Mucosa of descending colon (tissue), 3 donors: ENCODE measurements at places on chromosomes 3 and 15.
A peak's percentile ranks its signal among the peaks of the same experiment; 100 is the strongest.

GRCh38 chr15:77616072-77616471 lies 16.6 kb downstream of the LINGO1 start:
- no peak for DNase-seq

GRCh38 chr15:78790027-78790426 lies 21.2 kb downstream of the ADAMTS7 start:
- DNase-seq = no peak

- DNase-seq = peak; percentile 77
Observed at GRCh38 chr15:38072348-38073177, 138.1 kb downstream of the TMCO5A start.

GRCh38 chr3:30343861-30344260 lies 262.5 kb upstream of the TGFBR2 start:
- no peak for DNase-seq

DNA sequence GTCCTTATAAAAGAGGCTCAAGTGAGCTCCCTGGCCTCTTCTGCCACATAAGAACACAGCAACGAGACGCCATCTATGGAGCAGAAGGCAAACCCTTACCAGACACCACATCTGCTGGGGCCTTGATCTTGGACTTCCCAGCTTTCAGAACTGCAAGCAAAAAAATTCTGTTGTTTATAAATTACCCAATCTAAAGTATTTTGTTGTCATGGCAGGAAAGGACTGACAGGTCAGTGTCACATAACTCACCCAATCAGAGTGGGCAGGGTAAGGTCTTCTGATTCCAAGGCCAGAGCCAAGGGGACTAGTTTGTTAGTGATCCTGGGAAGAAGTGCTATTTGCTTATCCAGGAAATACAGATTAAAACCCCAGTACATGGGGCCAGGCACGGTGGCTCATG lies 98.9 kb downstream of the HMG20A start:
- no peak for DNase-seq

GRCh38 chr15:69161878-69162213 lies 1.4 kb downstream of the GLCE start:
- DNase-seq = no peak

DNA sequence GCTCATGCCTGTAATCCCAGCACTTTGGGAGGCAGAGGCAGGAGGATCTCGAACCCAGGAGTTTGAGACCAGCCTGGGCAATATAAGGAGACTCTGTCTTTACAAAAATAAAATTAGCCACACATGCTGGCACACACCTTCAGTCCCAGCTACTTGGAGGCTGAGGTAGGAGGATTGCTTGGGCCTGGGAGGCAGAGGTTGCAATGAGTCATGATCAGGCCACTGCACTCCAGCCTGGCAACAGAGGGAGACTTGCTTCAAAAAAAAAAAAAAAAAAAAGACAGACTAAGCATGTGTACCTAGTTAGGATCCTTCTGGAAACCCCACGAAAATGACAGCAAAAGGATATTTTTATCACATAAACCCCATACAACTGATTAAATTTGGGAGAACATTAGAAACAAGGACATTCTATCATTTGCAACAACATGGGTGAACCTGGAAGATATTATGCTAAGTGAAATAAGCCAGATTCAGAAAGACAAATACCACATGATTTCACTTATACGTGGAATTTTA lies 44.9 kb downstream of the METTL6 start:
- DNase-seq = no peak

DNA sequence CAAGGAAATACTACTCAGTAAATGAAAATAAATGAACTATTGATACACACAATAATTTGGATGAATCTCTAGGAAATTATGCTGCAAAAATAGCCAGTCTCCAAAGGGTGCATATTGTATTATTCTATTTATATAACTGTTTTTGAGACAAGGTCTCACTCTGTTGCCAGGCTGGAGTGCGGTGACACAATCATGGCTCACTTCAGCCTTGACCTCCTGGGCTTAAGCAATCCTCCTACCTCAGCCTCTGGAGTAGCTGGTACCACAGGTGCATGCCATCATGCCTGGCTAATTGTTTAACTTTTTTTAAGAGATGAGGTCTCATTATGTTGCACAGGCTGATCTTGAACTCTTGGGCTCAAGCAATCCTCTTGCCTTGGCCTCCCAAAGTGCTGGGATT lies 12.5 kb downstream of the KLHDC8B start:
- DNase-seq = no peak

GRCh38 chr3:127424766-127425504 lies 137.1 kb upstream of the PRR20G start:
- DNase-seq = no peak

- DNase-seq = no peak
Observed at GRCh38 chr3:20056725-20057611, 16.7 kb downstream of the KAT2B start.

DNA sequence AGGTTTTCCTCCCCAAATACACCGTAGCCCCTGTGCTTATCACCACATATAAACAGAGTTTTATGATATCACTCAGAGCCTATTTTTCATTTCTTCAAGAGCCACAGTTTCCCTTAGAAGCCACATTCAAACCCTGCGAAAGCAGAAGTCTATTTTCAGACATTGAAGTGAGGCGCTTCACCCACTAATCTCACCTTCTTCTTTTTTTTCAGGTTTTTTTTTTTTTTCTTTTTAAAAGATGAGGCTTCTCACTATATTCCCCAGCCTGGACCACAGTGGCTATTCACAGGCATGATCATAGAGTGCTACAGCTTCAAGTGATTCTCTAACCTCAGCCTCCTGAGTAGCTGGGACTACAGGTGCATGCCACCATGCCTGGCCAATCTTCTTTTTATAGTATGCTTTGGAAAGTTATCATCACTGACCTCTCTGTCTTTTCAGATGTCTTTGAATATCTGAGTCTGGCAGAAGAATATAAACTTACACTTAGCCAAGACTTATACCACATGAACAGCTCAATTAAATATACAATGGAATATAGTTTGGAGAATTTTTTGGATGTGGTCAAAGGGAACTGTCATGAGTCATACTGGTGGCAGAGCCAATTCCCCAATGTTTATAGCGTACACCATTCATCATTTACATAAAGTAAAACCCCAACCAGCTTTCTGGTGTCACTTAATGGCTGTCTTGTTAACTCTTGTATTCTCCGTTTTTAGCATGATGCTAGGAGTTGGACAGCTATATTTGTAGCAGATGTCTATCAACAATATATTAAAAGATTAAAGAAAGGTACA lies 59.7 kb upstream of the CCDC50 start:
- no peak for DNase-seq

DNA sequence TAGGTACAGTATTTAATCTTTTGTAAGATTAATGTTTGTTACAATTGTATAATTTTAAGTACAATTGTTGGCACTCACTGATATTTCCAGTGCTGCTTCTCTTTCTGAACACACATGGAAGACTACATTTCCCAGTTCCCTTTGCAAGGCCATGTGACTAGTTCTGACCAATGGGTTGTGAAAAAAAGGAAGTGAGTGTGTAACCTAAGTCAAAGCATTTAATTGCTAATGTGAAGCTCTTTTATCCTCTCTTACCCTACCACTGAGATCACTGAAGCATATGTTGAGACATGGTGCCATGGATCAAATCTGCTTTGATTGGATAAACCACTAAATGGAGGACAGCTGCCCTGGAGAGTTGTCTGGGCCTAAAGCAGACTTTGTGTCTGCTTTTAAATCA lies 83.9 kb upstream of the PLXND1 start:
- DNase-seq = no peak

DNA sequence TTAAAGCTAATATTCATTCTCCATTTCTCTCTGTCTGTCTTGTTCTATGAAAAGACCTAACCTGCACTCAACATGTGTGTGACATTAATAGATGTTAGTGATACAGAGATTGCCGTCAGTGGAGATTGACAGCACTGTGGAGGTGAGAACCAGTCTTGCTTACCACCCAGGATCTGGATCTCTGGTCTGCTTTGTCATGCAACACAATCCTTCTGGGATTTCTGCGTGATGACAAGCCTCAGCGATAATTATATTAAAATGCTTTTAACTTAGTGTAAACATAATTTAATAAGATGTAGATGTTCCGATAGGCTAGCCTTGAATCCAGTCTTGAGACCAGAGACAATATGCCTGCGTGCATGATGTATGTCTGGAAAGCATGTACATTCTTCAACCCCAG lies 262.0 kb upstream of the ZNF717 start:
- no peak for DNase-seq

- DNase-seq = no peak
Observed at GRCh38 chr15:66834881-66835878, 133.1 kb downstream of the SMAD6 start.

- DNase-seq = no peak
Observed at GRCh38 chr3:195755791-195756676, 35.3 kb downstream of the MUC20 start.

DNA sequence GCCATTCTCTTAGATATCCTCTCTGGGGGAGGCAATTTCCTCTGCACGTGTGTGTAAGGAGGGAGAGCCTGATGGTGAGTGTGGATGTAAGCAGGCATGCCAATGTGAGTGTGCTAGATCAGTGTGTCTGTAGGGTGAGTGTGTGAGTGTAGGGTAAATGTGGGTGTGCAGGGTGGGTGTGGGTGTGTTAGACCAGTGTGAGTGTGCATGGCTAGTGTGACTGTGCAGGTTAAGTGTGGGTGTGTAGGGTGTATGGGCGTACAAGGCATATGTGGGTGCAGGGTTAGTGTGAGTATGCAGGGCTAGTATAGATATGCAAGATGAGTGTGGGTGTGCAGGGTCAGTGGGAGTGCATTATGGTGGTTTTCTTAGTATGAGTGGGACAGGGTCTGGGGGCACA lies 48.4 kb downstream of the ATP2B2 start:
- no peak for DNase-seq

- DNase-seq = no peak
Observed at GRCh38 chr3:53457068-53457467, 37.3 kb upstream of the CACNA1D start.

GRCh38 chr3:70999730-71000129 lies 583.8 kb downstream of the FOXP1 start:
- DNase-seq = no peak

DNA sequence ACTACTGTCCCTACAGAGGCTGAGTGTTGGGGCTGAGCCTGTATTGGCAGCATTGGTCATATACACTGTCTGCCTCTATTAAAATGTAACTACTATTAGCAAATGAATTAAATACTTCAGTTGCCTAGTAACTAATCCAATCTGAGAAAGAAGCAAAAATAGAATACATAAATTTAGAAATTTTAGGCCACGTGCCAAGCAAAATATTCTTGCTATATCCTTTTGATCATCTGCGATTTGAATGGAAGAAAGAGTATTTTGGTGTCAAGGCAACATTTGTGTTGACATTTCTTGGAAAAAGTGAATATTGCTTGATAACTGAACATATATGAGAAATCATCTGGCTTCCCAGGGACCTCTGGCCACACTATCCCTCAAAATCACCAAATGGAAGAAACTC lies 148.2 kb upstream of the TOPAZ1 start:
- no peak for DNase-seq

- DNase-seq = no peak
Observed at GRCh38 chr15:83869341-83869740, 215.4 kb downstream of the ADAMTSL3 start.

DNA sequence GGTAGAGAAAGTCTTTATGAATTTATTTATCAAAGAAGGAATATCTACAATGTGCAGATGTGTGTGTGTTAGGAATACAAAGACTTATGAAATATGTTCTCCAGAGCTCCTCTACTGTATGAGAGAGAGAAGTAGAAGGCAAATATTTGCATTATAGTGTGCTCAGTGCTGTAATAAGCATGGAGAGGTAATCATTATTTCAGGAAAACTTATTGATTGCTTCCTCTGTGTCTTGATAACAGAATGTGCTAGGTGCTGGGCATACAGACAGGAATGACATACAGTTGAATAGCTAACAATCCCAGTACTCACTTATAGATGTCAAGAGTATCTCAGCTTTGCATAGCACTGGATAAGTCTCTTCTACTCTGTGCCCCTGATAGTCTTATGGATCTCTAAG lies 30.2 kb downstream of the ATG7 start:
- no peak for DNase-seq

DNA sequence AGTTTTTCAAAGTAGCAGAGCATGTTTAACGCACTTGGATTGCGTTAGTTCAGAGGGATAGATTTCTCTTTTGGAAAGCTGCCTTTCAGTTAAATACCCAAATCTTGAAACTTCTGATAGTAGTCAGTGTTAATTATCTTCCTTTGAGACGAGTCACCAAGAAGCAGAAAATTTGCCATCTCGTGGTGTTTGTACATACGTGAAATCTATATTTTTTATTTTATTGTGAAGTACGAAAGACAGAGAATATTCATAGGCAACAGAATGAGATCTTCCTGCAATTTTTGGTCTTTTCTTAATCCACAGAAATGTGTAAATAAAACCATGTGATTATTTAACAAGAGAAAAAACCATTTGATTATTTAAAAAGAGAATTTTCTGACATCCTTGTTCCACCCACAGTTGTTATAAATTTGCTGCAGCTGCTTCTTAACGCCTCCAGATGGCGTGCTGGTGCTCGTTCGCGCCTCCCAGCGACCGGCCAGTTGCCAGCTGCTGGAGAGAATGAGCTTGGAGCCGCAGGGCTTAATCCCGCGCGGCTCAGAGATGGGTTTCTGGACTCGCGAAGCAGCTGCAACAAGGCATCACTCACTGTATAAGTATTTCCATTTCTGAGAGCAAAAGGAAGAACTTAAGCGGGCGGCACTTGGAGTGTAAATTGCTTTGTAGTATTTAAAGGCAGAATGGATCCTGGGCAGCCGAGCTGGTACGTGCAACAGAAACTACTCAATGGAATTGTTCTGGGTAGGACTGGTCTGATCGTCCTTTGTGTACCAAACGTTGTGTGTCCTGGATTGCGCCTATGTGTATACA lies 10.5 kb upstream of the SLITRK3 start:
- peak; percentile 77 for DNase-seq

- no peak for DNase-seq
Observed at GRCh38 chr3:190099099-190099498, 21.6 kb downstream of the P3H2 start.

GRCh38 chr3:126167566-126167965 lies 12.8 kb downstream of the ALDH1L1 start:
- DNase-seq = no peak
